CD4-positive, alpha-beta T cell treated with Interleukin-6 at 100 ng/mL for 8 hours (primary cell): ENCODE measurements at places on chromosomes 2 and 18.

- DNase-seq, result no peak
These were observed 87.0 kb downstream of the CCDC141 start for GRCh38 chr2:178962805-178963433.

DNA sequence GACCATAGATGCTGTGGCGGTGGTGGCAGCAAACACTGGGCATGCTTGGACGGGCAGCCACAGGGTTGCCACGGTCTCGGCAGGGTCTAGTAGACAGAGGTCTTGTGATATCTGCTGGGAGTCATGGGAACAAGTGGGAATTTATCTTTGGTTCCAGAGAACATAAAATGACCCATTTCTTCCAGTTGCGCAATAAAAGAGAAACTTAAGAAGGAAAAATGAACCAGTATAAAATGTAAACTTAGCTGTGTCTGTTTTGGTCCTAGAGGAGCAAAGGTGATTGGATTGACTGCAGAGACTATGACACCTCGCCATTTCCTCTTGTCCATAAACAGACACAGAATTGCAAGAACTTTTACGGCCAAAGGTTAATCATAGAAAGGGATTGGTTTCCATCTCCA, 132.6 kb upstream of the RBBP8 start:
- no peak for DNase-seq

DNA sequence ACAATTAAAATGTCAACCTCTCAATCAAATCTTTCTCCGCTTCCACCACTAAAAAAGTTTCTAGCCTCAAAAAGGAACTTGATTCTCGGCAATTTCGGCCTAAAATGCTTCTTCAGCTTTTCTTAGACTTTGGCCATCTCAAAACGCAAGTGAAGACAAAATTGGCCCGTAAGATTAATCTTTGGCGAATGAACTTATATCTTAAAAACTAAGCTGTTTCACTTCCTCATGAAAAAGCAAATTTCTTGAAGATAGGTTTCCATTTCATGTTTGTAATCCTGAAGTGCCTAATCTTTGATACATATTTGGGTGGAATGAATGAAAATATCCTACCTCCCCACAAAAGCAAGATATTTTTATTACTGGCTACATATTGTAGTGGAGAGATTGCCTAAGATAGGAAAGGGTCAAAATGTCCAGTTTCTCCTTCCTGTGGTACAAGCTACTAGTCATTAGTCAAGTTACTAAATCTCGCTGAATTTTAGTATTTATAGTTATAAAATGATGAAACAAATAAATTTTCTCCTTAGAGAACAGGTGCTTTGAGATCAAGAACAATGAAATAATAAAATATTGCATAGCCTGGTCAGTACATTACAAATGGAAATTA, 85.4 kb upstream of the ZEB2 start:
- no peak for DNase-seq

DNA sequence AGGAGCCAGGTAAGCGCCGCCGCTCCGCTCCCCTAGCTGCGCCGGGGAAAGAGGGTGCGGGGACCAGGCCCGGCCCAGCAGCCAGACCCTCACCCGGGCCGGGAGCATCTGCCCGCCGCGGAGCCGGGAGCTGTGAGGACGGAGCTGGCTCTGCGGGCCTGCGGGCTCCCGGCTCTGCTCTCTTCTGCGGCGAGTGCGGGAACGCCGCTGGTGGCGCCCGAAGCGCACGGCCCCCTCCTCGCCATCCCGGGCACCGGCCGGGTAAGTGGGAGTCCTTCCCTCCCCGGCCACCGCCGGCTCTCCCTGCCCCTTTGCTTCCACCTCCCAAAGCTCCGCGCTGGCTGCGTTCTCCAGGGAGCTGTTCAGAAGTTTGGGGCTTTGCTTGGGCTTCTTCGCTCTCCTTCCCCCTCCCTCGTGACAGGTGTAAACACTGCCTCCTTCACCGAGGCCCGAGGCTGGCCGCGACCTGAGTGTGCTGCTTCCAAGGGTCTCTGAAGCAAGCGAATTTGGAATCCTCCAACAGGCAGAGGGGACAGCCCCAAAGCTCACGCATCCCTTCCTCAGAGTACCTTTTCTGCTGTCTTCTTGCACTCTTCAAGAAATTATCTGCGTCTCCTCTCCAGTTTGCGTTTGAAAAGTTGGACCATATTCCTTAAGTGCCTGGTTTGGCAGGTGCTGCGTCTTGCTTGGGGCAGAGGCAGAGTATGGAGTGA, 632 bp downstream of the AFTPH start:
- DNase-seq, result no peak

- DNase-seq, result no peak
These were observed 96.8 kb downstream of the GPD2 start for GRCh38 chr2:156532989-156533388.

DNA sequence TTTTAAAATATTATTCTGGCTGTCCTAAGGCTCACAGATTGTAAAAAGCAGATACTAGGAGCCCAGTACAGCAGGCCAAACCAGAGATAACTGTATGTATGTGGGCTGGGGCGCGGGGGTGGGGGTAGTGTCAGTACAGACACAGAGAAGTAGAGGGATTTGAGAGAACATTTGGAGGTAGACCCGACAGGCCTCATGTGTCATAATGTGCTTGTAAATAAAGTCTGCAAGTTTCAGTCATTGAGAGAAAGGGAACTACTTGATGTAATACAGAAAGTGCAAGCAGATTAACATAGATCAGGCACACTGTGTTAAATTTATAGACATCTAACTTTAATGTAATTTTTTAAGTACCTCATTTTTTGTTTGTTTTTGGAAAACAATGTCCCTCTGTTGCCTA, 7.4 kb upstream of the POLI start:
- DNase-seq, result no peak

DNA sequence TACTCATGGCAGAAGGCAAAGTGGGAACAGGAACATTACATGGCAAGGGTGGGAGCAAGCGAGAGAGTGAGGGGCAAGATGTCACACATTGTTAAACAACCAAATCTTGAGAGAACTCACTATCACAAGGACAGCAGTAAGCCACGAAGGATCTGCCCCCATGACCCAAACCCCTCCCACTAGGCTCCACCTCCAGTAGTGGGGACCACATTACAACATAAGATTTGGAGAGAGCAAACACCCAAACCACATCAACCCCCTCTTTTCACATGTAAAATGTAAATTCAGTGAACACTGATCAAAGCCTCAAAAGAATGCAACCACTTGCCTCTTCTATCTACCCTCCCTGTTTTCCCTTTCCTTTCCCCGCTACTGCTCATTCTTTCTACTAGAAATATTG, 43.6 kb upstream of the TNP1 start:
- no peak for DNase-seq

DNA sequence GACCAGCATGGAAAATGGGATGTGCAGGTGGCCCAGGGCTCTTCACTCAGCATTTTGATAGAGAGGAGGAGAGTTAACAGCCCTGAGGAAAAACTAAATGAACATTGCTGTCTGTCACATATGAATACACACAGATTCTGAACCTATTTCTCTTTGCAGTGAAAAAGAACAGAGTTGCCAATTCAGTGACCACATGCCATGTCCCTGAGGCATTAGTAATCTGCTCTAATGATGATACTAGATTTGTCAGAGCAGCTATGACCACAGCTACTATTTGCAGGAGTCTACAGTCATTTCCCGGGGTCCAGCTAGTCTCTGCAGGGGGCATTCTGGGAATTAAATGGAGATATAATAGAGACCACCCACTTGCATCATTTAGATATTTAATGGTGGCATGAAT, 267.6 kb downstream of the TMX3 start:
- no peak for DNase-seq

- no peak for DNase-seq
These were observed 16.4 kb downstream of the MTCL1 start for GRCh38 chr18:8721716-8722115.

DNA sequence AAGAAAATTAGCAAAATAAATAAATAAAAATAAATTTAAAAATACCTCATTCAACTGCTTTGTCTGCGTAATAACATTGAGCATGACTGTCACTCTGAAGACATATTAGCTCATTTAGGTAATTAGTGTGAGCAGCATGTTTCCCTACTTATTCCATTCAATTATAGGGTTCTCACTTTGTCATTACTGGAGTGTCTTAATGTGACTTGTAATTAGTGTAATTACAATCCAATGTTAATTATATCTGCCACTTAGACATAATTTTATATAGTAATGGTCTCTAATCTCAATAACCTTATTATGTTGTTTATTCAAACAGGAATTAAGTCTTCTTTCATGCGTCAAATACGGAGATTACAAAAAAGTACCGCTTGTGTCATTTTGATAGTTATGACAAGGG, 893.9 kb upstream of the ACVR2A start:
- no peak for DNase-seq

GRCh38 chr2:66578687-66579106, 143.8 kb downstream of the MEIS1 start:
- DNase-seq, result no peak

DNA sequence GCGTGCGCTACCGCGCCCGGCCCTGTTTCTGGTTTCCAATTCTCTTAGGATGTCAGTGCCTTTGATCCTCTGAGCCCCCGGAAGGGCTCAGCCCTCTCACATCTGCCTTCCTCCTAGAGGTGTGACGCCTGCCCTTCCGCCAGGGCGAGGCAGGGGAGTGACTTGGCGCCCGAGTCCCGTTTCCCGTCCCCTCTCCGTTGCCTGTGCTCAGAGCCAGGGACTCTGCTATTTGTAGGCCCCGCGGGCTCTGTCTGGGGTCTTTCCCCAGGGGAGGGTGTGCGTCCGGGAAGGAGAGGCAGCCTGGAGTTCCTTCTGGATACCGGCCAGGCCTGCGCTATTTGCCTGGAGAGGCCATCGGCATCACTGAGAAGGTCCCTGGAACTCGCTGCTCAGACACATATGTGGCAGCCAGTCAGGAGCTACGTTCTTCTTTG, 103.7 kb upstream of the TAF1B start:
- peak; percentile 62 for DNase-seq

DNA sequence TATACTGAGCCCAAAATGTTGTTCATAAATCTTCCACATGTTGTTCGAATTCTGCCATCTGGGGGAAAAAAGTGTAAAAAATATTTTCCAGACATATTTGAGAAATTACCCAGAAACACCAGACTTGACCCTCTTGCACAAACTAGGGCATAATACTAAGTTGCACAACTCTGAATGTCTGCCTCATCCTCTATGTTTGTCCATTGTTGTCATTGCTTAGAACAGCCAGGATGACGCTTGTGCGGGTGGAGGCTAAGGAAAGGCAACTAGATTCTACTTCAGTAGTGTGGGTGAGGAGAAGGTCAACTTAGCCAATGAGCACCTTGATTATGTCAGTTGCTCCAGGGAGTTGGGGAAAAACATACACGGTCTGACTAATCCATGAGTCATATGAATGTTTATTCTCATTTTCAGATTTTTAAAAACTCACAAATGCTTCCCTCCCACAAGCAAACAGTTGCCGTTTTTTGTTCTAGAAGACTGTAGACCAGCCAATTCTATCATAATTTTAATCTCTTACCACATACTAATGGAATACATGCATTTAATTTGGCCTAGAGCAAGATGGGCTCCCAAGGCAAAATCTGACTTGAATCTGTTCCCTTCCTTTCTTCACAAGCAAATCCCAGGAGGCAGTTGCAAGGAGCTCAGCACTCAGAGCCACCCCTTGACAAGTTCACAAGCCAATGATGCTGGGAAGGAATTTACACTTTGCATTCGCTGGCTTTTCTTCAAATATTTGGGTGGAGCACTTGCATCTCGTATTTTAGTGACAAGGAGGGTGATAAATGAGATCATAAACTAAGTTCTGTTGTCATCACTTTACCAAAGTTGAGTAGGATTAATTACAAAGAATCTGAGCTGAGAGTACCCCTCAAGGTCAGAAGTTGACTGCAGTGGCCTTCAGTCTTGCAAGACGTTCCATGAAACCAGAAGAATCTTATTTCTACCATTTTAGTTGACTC, 163.2 kb upstream of the TWIST2 start:
- no peak for DNase-seq

DNA sequence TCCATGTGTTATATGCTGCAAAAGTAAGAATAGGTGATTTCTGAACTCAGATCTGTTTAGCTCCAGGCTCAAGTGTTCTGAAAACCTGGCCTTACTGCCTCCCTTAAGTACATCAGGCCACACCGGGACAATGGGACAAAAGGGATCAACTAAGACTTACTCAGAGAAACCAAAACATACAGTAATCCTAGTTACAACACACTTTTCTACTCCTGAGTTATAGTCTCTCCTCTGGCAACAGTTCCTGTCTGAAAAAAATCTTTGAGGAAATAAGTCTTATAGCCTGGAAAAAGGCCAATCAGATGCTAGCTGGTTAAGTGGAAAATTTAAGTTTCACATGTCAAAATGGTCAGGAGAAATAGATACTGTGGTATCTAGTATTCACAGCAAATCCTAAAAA, 5.6 kb downstream of the METTL5 start:
- DNase-seq, result no peak

- peak; percentile 80 for DNase-seq
These were observed 864 bp downstream of the LBH start for GRCh38 chr2:30231996-30232800.

DNA sequence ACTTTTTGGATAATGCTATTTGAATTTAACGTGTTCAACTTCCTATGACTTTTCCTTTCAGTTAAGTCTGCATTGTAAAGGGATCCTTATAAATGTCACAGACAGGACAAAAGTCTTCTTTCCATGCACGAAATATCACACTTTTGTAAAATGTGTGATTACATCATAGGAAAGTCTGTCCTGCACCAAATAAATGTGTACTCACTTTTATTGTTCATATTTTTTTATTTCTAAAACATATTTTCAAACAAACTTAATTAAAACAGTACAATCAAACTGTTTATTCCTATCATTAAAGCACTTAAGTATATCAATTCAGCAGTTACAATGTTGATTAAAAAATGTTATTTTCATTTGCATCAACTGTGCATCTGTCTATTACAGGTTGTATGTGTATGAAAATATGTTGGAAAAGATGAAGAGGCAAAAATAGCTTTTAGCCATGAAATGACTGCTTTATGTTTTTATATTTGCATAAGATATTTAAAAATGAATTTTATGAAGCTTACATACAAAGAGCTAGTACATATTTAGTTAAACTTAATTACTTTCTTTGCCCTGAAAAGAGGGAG, 105.6 kb downstream of the CSRNP3 start:
- DNase-seq, result no peak

- DNase-seq, result no peak
These were observed 113.4 kb upstream of the PDE1A start for GRCh38 chr2:182540252-182540651.
